ENCODE measurements at places on chromosomes 13 and 19.
A peak's percentile ranks its signal among the peaks of the same experiment; 100 is the strongest.

GRCh38 chr13:44936246-44936645 is 53.0 kb downstream of the NUFIP1 start:
- no peak for DNase-seq

- DNase-seq = no peak
Measured at GRCh38 chr19:45347570-45348366, 7.2 kb downstream of the KLC3 start.

GRCh38 chr13:77065461-77066147 is 38.6 kb upstream of the FBXL3 start:
- no peak for DNase-seq

DNA sequence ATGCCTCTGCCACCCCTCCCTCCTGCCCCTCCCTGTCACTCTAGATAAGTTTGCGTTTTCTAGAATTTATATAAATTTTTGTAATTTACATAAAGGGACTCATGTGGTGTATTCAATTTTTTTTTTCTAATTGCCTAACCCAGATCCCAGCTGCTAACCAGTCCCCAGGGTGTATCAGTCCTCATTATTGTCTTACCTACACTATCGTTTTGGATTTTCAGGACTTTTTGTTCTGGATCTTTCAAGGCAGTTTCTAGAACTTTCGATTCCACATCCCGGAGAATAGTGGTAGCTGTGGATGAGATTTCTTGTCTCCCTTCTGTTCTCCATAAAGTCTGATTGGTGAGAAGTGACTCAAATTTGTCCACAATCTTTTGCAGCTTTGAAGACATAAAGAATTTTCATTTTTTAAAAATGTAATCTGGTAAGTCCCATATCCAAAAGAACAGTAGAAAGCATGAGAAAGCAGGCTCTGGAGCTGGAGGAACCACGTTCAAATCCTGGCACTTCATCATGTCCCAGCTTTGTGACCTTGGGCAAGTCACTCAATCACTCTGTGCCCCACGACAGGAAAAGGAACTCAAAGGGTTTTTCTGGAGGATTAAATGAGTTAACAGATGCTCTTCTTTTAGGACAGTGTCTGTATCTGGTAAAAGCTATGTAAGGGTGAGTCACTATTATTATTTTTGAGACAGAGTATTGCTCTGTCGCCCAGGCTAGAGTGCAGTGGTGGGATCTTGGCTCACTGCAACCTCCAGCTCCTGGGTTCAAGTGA is 19.7 kb downstream of the ADGRE3 start:
- DNase-seq = no peak

DNA sequence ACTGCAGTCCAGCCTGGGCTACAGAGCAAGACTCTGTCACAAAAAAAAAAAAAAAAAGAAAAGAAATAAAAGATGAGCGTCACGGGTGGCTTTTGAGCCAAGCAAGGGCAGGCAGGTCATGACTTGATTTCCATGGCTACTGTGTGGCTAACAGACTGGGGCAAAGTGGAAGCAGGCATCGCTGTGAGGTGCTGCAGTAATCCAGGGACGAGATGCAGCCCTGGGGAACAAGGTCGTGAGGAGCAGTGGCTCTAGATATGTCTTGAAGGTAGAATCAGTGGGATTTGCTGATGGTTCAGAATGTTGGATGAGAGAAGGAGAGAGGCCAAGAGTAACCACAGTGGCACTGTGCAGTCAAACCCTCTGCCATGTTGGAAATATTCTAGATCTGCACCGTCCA is 14.2 kb downstream of the HAS1 start:
- DNase-seq = no peak

- DNase-seq = no peak
Measured at GRCh38 chr13:29917650-29918049, 67.2 kb upstream of the UBL3 start.

- no peak for DNase-seq
Measured at GRCh38 chr13:59690857-59691500, 472.7 kb downstream of the DIAPH3 start.

DNA sequence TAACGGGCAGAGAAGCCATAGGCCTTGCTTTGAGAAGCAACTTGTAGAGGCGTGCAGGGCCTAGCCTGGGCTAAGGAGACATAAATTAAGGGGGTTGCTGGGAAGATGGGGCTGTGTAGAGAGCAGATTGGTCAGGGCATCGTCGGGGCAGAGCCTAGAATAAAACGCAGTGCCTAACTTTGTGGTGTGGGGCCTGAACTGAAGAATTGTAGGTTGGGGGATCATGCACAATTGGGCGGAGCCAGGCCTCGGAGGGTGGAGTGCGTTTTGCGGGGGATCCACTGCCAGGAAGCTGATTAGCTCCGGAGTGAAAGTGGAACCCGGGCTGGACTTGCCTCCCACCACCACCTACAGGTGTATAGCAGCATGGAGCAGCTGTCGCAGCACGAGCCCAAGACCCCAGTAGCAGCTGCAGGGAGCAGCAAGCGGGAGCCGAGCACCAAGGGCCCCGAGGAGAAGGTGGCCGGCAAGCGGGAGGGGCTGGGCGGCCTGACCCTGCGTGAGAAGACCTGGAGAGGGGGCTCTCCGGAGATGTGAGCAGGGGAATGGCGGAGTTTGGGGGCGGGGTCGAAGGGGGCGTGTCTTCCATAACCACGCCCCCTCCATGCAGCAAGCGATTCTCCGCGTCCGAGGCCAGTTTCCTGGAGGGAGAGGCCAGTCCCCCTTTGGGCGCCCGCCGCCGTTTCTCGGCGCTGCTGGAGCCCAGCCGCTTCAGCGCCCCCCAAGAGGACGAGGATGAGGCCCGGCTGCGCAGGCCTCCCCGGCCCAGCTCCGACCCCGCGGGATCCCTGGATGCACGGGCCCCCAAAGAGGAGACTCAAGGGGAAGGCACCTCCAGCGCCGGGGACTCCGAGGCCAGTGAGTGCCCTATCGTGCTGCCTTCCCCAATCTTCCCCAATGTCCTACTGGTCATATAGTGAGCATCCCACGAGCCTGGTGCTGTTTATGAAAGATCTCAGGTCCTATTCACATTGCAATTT is 13.8 kb downstream of the DNASE2 start:
- DNase-seq = peak; percentile 92

GRCh38 chr13:74870865-74871264 is 611.1 kb downstream of the TBC1D4 start:
- DNase-seq = no peak

- peak; percentile 93 for DNase-seq
Measured at GRCh38 chr19:10864538-10864899, 6.8 kb upstream of the CARM1 start.

DNA sequence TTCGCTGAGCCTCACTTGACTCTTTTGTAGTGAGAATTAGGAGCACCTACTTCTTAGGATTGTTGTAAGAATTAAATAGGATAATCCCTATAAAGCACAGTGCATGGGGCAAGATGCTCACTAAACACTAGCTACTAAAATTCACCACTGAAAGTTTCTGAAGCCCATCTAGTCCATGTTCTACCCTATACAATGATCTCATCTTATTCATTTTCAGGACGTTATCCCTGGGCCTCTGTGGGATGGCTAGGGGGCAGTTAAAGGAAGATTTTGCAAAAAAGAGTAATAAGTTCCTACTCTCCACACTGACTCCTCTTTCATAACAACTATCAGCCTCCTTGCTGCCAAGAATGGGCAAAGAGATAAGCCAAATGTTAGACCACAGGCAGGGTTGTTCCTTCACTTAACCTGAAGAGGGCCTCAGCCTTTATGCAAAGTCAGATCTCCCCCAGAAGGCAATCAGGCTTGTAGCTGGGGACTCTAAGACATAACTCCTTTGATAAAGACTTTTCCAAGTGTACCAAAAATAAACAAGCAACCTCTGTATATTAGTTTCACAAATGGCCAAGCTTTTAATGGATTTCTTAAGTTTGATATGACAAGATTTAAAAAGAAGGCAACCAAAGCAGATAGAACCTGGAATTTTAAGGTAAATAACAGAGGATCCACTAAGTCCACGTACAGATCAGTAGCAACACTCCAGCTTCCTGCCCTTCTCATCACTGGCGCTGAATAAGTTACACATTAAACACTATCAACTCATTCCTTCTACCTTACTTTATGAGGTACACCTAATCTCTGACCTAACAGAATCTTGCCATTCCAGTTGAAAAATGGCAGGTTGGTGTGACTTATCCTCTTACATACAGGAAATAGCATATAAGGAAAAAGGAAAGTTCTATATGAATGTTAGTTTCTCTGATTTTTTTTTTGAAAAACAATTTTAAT is 44.4 kb downstream of the ELF1 start:
- DNase-seq = no peak

DNA sequence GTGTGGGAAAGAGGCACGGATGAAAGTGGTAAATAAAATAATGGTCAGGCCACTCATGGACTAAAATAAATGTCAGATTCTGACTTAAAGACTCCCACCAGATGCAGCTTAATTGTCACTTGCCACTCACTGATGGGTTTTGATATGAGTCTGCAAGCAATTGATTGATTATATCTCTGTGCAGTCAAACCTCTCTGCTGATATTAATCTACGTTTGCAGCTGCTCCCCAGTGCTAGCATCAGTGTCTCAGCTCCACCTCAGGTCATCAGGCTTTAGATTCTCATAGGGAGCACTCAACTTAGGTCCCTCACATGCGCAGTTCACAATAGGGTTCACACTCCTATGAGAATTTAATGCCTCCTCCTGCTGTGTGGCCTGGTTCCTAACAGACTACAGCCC is 195.3 kb downstream of the B3GLCT start:
- no peak for DNase-seq

DNA sequence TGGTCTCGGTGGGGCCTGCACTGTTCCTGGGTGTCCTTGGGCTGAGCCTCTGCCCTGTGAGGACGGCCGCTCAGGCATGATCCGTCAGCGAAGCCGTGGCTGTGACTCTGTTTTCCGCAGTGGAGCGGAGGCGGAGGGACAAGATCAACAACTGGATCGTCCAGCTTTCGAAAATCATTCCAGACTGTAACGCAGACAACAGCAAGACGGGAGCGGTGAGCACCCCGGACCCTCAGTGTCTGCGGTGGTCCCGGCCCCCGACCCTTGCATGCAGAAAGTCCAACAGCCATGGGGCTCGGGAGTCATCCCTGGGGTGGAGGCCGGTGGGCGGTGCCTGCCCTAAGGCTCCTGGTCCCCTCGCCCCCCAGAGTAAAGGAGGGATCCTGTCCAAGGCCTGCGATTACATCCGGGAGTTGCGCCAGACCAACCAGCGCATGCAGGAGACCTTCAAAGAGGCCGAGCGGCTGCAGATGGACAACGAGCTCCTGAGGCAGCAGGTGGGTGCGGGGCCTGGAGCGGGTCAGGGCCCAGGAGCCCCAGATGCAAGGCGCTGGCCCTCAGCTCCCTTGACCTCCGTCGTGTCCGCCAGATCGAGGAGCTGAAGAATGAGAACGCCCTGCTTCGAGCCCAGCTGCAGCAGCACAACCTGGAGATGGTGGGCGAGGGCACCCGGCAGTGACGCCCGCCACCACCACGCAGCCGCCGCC is 3.6 kb upstream of the HAMP start:
- DNase-seq = no peak

GRCh38 chr13:46951516-46951915 is 54.7 kb upstream of the HTR2A start:
- DNase-seq = no peak
